H7 (cell line): ENCODE measurements at places on chromosomes 16 and 17.

GRCh38 chr16:20971401-20971800, 70.8 kb downstream of the LYRM1 start:
- DNase-seq = no peak

DNA sequence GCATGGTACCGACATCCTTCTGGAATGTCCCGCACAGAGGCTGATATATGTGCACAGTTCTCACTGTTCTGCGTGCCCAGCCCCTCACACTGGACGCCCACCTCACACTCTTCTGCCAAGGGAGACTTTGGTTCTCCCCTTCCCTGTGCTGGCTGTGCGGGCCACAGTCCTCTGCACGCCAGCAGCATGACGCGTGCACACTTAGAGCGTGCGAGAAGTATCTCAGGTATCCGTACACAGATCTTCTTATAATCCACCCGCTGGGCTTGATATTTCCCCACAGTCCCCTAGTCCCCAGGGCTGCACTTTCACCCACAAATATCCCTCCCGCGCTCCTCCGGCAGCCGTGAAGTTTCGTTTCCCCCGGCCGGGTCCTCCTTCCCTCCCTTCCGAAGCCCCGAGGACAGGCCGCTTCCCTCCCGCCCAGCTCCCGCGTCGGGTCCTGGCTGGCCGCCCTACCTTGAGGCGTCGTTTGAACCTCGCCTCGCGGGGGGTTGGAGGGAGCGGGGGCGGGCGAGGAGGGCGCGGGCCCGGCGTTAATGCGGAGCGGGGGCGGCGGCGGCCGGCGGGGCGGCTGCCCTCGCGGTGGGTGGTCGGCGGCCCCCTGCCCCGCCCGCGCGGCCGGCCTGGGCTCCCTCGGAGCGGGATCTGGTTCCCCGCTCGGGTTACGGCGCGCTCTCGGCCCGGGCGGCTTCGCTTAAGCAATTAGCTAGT, 5.0 kb upstream of the FOXF1 start:
- DNase-seq = peak; percentile 87

- DNase-seq = no peak
Measured at GRCh38 chr17:65229621-65229995, 92.4 kb downstream of the RGS9 start.

GRCh38 chr16:66616169-66616568, 11.7 kb downstream of the CMTM3 start:
- DNase-seq = no peak

- DNase-seq = no peak
Measured at GRCh38 chr16:12501707-12502457, 301.8 kb downstream of the CPPED1 start.

GRCh38 chr17:52207796-52208195, 49.3 kb upstream of the CA10 start:
- DNase-seq = no peak

DNA sequence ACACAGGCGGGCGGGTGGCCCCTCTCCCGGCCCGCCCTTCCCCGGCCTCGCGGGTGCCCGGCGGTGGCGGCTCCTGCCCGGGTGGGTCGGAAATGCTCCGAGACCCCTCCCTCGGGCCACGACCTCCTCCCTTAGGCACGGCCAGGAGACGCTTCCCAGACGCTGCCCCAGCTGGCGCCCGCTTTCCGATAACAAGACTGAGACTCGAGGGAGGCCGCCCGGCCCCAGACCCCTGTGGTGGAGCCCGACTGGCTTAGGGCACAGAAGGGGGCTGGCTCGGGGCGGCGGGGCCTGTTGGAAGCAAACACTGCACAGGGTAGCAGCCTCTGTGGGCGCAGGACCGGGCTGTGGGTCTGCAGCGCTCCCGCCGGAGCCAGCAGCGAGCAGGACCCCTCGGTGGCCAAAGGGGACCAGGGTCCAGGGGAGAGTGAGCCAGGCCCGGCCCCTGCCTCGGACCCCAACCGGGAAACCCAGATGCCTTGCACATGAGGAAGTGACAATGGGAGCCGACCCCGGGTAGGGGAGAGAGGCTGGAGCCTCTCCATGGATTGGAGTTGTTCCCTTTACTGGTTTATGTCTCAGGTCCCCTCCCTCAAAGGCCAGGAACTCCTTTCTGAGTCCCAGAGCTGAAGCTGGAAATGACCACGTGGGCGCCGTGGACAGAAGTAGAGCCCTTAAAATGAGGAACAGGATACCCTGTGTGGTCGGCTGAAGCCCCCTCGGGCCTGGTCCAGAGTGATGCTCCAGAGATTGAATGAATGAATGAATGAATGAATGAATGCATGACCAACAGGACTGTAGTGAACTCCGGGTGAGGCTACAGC, 19.8 kb upstream of the ADCY7 start:
- DNase-seq = peak; percentile 78

DNA sequence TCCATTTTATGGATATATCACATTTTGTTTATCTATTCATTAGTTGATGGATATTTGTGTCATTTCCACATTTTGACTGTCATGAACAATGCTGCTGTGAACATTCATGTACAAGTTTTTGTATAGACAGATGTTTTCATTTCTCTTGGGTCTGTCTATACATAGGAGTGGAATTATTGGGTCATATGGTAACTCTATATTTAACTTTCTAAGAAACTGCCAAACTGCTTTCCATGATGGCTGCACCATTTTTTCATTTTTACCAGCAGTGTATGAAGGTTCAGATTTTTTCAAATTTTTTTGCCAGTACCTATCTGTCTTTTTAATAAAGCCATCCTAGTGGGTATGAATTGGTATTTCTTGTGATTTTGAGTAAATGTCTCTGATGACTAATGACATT, 15.5 kb downstream of the NFAT5 start:
- DNase-seq = no peak

GRCh38 chr17:14559264-14560119, 258.6 kb downstream of the HS3ST3B1 start:
- no peak for DNase-seq

DNA sequence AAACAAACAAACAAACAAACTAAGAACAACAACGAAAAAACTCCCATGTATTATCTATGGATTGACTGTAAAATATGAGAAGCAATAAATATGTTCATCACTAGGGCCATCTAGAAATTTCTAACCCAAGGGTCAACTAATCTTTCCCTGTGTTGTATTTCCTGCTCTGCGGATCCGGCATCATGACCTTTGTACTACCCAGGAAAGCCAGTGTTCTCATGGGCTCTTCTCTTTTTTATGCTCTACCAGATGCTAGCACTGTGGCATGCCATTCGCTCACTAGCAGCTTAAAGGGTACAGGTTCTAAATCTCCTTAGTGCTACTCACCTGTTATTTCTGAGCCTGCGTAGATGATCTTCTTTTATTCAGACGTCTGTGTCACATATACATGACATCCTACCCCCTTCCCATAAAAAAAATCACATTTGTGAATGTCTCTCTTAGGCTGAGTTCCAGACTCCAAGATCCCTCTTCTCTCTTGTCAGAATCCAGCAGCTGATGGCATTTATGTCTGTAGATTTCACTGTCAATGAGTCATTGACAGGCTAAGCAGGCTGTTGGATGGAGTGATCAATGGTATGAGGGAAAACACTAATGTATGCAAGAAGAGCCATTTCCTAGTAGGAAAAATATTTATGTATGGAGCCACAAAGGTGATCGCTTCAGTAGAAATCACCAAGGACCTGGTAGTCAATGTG, 100.0 kb downstream of the WWOX start:
- DNase-seq = no peak

GRCh38 chr16:77328274-77328673, 106.6 kb downstream of the ADAMTS18 start:
- DNase-seq = no peak

- no peak for DNase-seq
Measured at GRCh38 chr17:17933775-17934174, 38.4 kb downstream of the TOM1L2 start.

DNA sequence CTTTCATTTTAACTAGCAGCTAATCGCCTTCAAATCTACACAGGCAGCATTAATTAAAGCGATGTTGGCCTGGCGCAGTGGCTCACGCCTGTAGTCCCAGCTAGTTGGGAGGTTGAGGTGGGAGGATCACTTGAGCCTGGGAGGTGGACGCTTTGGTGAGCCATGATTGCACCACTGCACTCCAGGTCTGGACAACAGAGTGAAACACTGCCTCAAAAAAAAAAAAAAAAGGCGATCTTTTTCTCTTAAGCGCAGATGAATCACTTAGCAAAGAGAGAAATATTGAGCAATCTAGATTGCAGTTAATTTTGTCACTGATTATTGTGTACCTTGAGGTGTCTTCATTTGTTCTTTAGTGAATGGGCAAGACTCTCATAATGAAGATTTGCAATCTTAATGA, 12.4 kb downstream of the SNTB2 start:
- DNase-seq = no peak
